SHP77 treated with DMSO at 0.1 percent for 48 hours (cell line): ENCODE measurements at places on chromosomes 1 and 21.

- no peak for DNase-seq
Measured at GRCh38 chr21:28541371-28542112, 451.1 kb downstream of the LTN1 start.

- no peak for DNase-seq
Measured at GRCh38 chr1:30133414-30134055, 589.9 kb downstream of the MATN1 start.

DNA sequence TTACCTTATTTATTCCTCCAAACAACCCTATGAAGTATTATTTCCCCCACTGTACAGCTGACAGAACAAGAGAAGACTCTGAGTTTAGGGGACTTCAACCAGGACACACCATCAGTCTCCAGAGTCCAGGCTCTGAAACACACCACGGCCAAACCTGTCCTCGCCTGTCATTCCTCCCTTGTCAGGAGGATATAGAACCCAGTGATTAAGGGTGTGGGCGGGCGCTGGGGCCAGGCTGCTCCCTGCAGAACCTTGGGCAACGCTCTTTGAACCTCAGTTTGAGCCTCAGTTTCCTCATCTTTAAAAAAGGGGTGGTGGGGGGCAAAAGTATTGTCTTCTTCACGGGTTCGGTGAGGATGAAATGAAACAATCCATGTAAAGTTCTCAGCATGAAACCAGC is 9.4 kb upstream of the CEP85 start:
- DNase-seq: no peak

- no peak for DNase-seq
Measured at GRCh38 chr1:31108861-31109260, 43.3 kb upstream of the PUM1 start.

DNA sequence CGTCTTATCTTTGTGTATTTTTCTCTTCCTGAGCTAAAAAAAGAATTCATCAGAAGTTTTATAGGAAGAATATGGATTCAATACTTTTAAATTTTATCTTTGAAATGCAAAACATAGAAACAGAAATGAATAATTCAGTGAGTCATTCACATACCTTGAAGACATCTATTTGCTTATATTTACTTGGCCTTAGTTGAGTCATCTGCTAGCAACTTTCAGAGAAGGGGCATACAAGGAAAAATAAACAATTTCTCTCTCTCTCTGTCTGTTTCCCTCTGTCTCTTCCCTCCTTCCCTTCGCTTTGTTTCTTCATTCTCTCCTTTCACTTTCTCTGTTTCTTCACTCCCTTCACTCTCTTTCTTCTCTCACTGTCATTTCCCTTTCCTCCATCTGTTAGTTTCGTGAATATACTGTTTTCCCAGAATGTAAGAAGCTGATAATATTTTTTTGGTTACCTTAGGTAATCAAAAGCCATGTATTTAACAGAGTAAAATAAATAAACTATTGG is 477.2 kb downstream of the BRINP3 start:
- no peak for DNase-seq

GRCh38 chr1:29812408-29813135 is 576.2 kb downstream of the PTPRU start:
- DNase-seq: no peak

GRCh38 chr1:218344814-218345672 is at the start of gene TGFB2:
TSS of gene TGFB2 (plus strand) at chr1:218345336. CDS start at chr1:218346702, 1,366 bp downstream.
- no peak for DNase-seq

DNA sequence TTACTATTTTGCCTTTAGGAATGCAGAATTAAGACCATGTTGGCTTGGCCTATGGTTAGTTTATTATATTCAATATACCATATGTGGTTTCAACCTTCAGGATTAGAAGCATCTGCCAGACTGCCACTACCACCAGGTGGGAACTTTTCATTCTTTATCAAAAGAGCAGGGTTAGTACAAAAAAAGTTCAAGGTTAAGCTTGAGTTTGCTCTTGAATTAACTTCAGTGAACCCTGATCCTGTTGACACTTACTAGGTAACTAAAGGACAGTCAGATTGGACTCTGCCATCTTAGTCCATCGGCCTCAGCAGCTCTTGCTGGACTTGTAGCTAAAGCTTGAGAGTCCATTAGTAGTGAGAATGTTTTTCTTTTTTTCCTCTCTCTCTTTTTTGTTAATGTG is 22.1 kb downstream of the CLIC4 start:
- no peak for DNase-seq

DNA sequence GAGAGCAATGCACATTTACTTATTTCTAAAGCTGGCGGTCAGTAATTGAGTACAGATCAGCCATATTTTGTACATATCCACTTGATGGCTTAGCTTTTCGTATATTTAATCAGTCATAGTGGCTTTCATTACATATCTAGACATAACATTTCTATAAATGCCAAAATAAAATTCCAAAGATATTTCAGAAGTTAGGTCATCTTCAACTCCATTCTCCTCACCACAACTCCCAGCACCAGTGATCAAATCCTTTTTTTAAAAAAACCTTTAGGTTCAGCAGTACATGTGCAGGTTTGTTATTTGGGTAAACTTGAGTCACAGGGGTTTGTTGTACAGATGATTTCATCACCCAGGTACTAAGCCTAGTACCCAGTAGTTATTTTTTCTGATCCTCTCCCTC is 53.9 kb upstream of the GNG4 start:
- DNase-seq: no peak

GRCh38 chr1:183039330-183039729 is 16.1 kb downstream of the LAMC1 start:
- DNase-seq: no peak

GRCh38 chr1:95927061-95927460 is 693.1 kb downstream of the RWDD3 start:
- DNase-seq: no peak

- DNase-seq: no peak
Measured at GRCh38 chr21:15793550-15794235, 63.9 kb downstream of the USP25 start.

DNA sequence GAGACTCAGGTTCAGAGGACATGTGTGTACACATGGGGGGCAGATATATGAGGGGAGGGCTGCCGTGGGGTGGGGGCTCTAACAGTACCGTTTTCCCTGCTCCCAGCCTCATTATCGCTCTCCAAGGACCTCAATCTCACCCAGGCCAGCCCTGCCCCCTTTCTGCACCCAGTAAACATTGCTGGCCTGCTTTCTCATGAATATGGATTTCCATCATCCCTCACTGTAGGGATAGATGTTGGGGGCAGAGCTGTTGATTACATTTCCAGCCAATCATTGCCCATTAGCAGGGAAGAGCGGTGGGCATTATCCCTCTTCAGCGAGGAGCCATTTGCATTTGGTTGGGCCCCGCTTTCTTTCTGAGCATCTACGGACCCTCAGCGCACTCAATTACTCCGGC is 273.8 kb downstream of the RPS6KC1 start:
- DNase-seq: no peak

GRCh38 chr1:153379591-153379990 is 4.2 kb upstream of the S100A12 start:
- DNase-seq: no peak

DNA sequence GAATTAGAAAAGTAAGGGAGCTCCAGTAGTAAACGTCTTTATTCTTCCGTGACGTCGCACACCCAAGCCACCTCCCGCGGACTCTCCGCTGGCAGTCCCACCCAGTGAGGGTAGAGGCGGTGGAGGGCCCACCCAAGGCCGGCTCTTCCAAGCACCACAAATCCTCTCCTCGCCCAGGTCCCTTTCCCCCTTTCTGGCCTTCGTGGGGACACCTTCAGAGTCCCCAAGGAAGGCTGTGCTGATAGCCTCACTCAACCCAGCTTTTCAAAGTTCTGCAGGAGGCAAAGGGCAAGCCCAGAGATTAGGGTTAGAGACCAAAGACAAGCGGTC is 349 bp upstream of the GPN2 start:
- DNase-seq: no peak

- no peak for DNase-seq
Measured at GRCh38 chr1:162275622-162276175, 101.0 kb downstream of the SPATA46 start.

DNA sequence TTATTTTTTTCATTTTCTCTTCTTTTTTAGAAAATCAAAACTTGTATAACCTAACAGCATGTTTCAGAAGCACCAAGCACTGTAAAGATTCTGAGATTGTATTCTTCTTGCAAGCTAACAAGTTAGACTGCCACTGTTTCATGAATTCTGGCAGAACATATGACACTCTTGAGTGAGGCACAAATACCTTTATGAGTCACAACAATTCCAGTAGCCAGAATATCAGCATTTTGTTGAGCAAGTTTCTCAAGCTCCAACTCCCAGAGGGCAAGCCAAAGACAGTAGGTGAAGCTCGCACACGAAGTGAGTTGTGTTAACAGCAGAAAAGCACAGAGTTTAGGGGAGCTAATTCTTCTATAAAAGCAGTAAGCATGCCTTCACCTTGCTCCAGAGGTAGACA is 268.8 kb upstream of the NCAM2 start:
- DNase-seq: no peak

DNA sequence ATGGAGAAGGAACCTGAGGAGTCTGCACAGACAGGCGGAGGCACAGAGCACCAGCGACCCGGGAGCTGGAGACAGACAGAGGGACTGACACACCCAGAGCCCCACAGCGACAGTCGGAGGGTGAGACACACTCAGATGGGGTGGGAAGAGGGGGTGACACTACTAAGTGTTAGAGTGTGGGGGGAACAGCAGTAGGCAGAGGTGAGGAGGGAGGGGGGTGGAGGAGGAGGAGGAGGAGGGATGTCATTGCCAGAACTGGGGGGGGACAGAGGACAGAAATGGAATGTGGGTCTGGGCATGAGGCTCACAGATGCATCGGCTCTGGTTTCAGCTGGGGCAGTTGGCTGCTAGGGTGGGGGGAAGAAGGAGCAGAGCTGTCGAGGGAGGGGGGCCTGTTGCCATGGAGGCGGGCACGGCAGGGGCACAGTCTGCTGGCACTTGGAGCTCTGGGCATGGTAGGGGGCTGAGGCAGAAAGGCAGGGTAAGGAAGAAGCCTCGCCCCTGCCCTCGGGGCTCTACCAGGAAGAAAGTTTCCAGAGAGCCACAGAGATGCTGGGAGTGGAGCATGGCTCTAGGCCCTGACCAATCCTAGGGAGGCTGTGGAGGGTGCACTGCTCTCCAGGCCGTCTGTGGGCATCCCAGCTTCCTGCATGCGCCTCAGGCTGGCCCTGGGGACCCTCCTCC is 37.3 kb downstream of the AHDC1 start:
- no peak for DNase-seq

GRCh38 chr1:69524015-69524414 is 43.7 kb upstream of the LRRC7 start:
- DNase-seq: no peak

- no peak for DNase-seq
Measured at GRCh38 chr1:24089743-24090555, 22.0 kb downstream of the MYOM3 start.

GRCh38 chr21:45322231-45322959 is 34.7 kb upstream of the POFUT2 start:
- DNase-seq: no peak

DNA sequence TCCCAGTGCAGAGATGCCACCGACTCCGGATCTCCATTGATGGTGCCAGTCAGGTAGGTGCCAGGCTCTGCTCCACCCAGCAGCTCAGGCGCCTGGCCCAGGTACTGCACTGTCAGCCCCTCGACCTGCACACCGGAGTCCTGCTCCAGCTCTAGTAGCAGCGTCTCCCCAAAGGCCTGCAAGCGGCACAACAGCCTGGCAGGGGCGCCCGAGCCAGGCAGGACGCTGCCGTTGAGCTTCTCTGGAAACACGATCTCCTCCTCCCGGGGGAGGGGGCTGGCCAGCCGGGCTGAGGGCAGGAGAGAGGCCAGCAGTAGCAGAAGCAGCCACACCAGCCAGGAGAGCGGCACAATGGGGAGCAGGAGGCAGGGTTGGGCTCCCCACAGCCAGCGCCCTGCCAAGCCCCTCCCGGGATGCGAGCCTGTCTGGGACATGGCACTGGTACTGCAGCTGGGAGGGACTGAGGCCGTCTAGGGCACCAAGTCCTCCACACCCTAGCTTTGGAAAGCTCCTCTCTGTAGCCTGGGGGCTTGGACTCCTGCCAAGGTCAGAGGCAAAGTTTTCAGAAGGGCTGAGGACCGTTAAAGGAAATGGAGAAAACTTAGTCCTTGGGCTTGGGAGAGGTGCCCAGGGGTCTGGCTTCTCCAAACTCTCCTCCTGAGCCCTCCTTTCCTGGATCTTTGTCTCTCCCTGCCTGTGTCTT is 509 bp downstream of the ADAMTS4 start:
- DNase-seq: no peak

- no peak for DNase-seq
Measured at GRCh38 chr1:225539575-225539974, 111.7 kb upstream of the LBR start.

- no peak for DNase-seq
Measured at GRCh38 chr1:161199506-161200139, 769 bp upstream of the ADAMTS4 start.

DNA sequence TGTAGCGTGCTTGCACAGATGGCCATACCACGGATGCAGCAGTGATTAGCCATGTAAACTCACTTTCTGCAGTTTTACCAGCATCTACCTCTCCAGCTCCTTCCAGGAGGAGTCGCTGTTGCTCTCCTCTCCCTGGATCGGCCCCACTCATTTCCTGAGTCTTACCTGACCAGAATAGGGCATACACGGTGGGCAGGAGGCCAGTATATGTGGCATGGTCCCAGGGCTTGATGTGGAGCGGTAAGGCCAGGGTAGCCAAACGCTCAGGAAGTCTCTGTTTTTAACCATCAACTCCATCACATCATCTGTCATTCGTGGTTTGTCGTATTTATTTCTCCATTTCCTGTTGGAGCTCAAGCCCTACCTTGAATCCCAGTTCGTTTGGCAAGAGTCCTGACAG is 163.4 kb upstream of the USP24 start:
- DNase-seq: no peak

DNA sequence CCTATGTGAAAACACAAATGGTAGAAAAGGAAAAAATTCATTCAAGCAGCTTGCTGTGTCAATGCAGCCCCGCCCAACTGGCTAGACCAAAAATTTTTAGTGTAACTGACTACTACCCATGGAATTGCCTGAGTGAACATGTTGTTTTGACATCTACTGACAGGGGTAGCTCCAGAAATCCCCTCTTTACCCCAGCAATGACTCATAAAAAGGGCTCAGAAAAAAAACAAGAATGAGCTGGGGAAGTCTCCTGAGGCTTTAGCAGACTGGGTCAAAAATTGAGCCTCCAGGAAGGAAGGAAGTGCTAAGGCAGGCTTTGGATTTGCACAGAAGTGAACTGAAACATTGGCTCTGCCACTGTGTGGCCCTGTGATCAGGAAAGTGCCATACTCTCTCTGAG is 24.4 kb upstream of the FGGY start:
- no peak for DNase-seq

DNA sequence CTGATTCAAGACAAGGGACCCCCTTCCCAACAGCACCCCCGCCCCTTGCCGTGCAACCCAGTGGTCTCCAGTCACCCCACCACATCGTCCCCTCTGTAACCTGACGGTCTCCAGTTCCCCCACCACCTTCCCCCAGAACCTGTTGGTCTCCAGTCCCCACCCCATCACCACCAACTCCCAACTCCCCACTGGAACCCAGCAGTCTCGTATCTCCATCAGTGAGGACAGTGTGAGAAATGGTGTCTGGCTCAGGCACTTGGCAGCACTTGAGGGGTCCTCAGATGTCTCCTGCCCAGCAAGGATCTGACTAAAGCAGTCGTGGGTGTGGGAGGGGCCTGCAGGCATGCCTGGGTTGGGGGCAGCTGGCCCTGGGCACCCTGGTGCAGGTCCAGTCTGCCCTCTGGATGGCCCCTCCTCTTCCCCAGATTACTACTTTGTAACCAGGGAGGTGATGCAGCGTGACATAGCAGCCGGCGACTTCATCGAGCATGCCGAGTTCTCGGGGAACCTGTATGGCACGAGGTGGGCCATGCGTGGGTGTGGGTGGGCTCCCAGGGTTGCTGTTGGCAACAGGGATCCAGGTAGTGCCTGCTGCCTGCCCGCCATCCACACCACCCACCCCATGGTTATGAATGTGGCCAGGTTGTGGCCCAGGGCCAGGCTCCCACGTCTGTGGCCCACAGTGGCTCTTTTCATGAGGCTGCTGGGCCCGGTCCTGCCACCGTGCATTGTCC is 3.1 kb upstream of the GJC2 start:
- DNase-seq: no peak
